K562 (cell line): ENCODE measurements at places on chromosomes 16 and 17. TPM values are rescaled to one million over a fixed set of nuclear protein-coding genes. Genes with fewer than 3 reads are reported as not detected.

DNA sequence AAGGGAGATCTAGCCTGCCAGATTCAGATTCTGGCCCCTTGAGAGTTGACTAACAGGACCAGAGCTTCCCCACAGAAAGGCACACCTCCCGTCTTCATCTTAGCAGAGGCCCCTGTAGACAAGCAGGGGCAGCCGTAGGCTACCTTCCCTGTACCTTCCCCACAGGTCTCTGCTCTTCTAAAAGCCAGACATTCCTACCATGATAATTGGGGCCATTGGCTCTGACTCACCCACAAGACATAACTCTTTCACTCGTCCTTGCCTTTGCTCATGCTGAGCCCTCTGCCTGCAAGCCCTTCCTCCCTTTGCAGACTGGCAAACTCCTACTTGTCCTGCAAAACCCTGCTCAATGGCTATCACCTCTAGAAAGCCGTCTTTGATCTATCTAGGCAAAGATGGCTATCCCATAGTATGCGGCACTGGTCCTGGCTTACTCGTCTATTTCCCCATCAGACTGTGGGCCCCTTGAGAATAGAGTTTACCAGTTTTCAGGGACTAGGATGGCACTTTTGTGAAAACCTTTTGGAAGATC is 43.8 kb downstream of the PIMREG start:
- H3K4me3 ChIP-seq = no peak overlapping the region
- no peaks in the 10 kb centered on the region for H3K4me1 ChIP-seq
- no peak overlapping the region for H3K27ac ChIP-seq
- H3K27me3 ChIP-seq = peaks cover 43% of the 10 kb centered on the region

DNA sequence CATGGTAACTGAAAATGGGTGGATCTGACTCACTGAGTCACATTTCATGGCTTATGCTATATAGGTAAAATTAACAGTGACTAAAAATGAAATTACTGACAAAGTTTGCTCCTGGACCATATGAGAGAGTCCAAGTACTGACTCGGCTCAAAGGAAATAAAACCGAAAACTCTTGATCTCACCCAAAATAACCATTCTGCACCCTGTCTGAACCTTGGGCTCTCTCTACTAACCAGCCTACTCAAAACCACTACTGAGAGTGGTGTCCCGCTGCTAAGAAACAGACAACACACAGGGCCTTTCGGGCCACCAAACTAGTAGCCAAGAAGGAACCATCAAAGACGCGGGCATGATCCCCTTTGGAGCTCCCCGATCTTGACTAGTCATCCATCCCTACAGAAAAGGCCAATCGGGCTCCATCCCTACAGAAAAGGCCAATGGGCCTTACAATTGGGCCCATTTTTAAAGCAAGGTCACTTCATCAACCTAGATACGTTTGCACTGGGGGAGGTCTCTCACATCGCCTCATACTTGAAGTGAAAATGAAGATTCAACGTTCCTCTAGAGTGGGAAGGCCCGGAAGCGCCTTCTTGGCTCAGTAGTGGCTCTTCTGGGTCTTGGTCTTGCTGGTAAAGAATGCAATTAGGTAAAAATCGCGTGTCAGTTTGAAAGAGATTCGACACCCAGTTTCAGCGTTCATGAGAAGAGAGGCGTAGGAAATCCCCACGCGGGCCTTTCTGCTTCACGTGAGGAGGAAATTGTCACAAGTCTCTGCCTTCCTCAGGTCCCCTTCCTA is 720 bp upstream of the ZPBP2 start:
- no peak for DNase-seq
- no peaks in the 10 kb centered on the region; the same call in 1 of the 3 replicates for H3K4me1 ChIP-seq
- H3K27ac ChIP-seq = no peak overlapping the region
- H3K36me3 ChIP-seq = no peaks in the 10 kb centered on the region

GRCh38 chr16:56964243-56965148 is 2.7 kb downstream of the CETP start:
- no peaks in the 10 kb centered on the region for H3K36me3 ChIP-seq
- DNase-seq = peak; percentile 86
- H3K27ac ChIP-seq = peak overlapping the region; percentile 53; the same call in 1 of the 3 replicates
- H3K4me3 ChIP-seq = no peak overlapping the region
- H3K27me3 ChIP-seq = peaks cover under 1% of the 10 kb centered on the region; the same call in 2 of the 3 replicates
- peaks cover 4% of the 10 kb centered on the region; the same call in 2 of the 3 replicates for H3K4me1 ChIP-seq

DNA sequence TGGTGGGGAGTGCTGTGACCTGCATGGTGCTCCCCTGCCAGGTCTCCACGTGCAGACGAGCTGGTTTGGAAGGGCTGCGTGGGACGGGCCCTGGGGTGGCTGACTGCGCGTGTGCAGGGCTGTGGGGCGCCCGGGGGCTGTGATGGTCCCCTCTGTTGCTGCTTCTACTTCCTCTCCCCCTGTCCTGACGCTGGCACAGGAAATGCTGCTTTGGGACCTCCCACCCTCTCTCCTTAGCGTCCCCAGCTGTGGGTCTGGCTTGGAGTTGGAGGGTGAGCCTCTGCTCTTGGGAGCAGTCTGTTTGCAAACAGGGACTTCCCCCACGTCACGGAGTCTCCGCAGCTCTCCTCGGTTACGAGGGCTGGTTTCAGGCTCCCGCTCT is 35.2 kb downstream of the TSC2 start:
- no peak for DNase-seq
- H3K4me3 ChIP-seq = no peak overlapping the region
- peaks cover 59% of the 10 kb centered on the region; the same call in 1 of the 3 replicates for H3K36me3 ChIP-seq
- H3K27ac ChIP-seq = no peak overlapping the region
- no peaks in the 10 kb centered on the region for H3K4me1 ChIP-seq

DNA sequence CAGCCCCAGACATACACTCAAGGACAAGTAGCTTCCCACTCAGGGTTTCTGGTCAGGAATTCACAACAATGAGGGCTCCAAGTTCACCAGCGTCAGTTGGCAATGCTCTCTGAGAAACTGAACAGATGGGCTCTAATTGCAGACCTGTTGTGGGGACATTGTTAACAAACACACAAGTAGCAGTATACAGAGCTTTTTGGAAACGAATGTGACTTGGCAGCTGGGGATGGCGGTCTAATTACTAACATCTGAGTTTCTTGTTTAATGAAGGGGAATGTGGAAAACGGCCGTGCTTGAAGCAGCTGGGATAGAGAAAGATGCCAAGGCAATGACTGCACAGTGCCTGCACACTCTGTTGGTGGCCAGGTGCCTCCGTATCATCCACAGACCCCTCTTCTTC is 316.1 kb upstream of the IRX3 start:
- H3K27me3 ChIP-seq = no peaks in the 10 kb centered on the region
- no peak overlapping the region for H3K27ac ChIP-seq
- H3K4me3 ChIP-seq = no peak overlapping the region
- DNase-seq = no peak

GRCh38 chr17:50993544-50993943 is 127.1 kb downstream of the SPAG9 start:
- H3K27me3 ChIP-seq = no peaks in the 10 kb centered on the region
- H3K27ac ChIP-seq = no peak overlapping the region
- DNase-seq = no peak
- no peak overlapping the region for H3K4me3 ChIP-seq
- H3K4me1 ChIP-seq = no peaks in the 10 kb centered on the region

DNA sequence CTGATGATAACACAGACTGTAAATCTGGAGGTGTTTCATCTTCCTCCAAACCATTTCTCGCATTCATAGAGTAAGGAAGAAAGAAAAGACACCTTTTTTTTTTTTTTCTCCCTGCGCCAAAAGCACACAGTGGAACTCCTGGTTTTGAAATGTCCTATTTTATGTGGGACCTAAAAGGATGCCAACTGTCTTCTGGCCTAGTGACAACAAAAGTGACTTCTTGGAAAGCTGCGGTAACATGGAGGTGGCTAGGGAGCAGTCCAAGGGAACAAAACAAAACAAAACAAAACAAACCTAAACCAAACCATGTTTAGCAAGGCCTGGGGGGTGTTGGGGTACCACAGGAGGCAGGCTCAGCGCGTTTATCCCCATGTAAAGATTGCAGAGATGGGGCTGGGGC is 174.8 kb downstream of the XYLT1 start:
- no peak for DNase-seq
- H3K27me3 ChIP-seq = peaks cover 58% of the 10 kb centered on the region
- H3K36me3 ChIP-seq = no peaks in the 10 kb centered on the region
- H3K4me3 ChIP-seq = no peak overlapping the region
- H3K27ac ChIP-seq = no peak overlapping the region
- no peaks in the 10 kb centered on the region for H3K4me1 ChIP-seq

DNA sequence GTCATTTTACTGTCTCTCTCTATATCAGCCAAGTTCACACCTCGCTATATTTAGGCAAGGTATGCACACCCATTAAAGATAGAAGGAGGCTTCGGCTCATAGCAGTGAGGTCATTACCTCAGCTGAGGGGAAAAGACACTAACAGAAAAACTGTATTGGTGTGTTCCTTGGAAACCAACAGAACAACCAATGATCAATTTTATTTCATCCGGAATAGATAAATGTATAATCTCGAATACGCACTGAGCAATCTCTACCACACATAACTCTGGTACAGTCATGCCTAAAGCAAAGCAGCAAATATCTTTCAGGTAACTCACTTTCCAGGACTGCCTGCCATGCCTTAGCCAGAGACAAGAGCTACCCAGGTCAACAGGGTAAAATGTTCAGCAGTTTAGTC is 109.9 kb upstream of the CORO6 start:
- no peak overlapping the region for H3K4me3 ChIP-seq
- peak; percentile 35 for DNase-seq
- H3K36me3 ChIP-seq = no peaks in the 10 kb centered on the region
- H3K27ac ChIP-seq = peak overlapping the region; percentile 0; the same call in 1 of the 3 replicates
- peaks cover 10% of the 10 kb centered on the region for H3K4me1 ChIP-seq
- no peaks in the 10 kb centered on the region for H3K27me3 ChIP-seq

DNA sequence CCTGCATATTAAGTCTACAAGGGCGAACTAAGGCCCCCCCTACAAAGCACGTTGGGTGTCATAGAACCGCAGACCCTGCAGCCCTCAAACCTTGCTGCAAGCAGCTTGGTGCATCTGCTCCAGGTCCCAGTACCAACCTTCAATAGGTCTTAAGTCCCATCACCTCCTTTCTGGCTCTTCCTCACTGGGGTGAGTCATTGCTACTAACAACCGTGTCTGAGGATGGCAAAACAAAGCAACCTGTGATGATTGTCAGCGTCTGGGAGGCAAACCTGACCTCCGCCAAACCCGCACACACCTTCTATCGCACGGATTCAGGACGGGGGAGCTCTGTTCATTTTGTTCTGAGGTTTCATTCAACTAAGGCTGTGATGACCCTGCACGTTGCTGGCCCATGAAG is 138.9 kb downstream of the SLC39A11 start:
- no peaks in the 10 kb centered on the region for H3K27me3 ChIP-seq
- H3K36me3 ChIP-seq = no peaks in the 10 kb centered on the region
- DNase-seq = no peak
- H3K4me3 ChIP-seq = no peak overlapping the region
- no peak overlapping the region for H3K27ac ChIP-seq

DNA sequence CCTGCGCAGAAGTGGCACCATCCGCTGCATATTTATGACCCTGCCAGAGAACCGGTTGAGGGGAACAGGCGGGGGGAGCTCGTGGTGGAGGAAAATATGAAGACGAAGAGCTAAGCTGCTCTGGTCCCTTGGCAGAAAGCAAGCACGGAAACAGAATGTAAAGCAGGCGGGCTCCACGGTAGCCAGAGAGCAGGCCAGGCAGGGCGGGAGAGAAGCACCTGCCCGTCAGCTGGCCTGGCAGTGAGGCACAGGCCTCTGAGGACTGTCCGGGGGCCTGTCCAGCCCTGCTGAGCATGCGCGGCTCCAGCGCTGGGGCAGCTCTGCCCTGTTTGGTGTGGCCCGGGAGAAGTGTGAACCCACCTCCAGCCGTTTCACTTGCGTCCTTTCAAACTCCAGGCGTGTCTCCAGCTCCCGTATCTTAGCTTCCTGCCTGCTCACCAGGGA is 46.7 kb downstream of the PIPOX start:
- peaks cover 90% of the 10 kb centered on the region; the same call in 2 of the 3 replicates for H3K36me3 ChIP-seq
- no peak overlapping the region for H3K27ac ChIP-seq
- H3K4me3 ChIP-seq = no peak overlapping the region
- no peaks in the 10 kb centered on the region for H3K27me3 ChIP-seq
- H3K4me1 ChIP-seq = peaks cover 8% of the 10 kb centered on the region

GRCh38 chr16:52861614-52862022 is 191.1 kb downstream of the CHD9NB start:
- H3K4me3 ChIP-seq = no peak overlapping the region
- H3K4me1 ChIP-seq = no peaks in the 10 kb centered on the region
- H3K27ac ChIP-seq = no peak overlapping the region
- H3K36me3 ChIP-seq = no peaks in the 10 kb centered on the region
- no peak for DNase-seq

DNA sequence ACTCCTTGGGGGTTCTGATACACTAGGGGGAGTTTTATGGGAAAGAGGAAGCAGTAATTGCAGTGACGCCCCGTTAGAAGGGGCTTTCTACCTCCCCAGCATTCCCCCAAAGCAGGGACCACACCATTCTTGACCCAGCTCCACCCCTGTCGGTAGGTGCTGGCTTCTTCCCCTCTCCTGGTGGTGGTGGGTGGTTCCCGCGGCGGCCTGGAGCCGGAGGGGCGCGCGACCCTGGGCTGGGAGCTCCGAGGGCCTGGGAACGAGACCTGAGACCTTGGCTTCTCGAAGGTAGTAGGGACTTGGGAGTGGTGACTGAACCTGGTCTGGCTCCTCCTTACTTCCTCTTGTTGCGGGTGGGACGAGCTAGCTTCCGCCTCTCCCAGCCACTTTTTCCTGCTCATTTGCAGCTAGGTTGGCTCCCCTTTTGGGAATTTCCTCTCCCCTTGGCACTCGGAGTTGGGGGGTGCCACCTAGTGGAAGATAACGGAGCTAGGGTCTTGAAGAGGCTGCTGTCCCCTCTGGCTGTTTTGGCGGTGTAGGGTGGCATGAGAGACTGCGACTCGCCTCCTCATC is 438 bp downstream of the GRN start:
- peak; percentile 64 for DNase-seq
- no peaks in the 10 kb centered on the region for H3K36me3 ChIP-seq
- no peaks in the 10 kb centered on the region for H3K27me3 ChIP-seq
- peak overlapping the region; percentile 44 for H3K27ac ChIP-seq
- peaks cover 36% of the 10 kb centered on the region for H3K4me1 ChIP-seq

DNA sequence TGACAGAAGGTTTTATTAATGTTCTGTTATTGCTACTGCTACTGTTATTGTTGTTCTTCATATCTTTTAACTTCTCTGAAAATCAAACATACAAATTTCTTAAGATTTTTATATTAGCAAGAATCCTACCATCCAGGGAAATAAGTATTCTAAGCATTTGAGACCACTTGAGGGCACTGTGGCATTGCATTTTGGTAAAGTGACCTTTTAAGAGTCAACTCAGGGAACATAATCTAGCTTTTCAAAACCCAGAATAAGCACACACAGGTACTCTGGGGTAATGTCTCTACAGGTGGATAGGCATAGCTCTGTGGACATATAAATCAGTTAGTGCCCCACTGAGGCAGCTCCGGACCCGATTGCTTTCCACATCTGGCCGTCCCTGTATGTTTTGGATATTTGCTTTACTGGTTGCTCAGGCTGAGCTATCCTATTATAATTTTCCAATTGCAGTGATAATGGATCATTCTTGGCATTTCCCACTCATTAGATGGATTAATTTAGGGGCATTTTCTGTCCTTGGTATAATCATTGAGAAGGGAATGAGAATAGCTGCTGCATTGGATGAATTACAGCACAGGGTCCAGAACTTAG is 1425.1 kb upstream of the CDH8 start:
- H3K4me1 ChIP-seq = no peaks in the 10 kb centered on the region
- H3K36me3 ChIP-seq = no peaks in the 10 kb centered on the region
- no peak overlapping the region for H3K4me3 ChIP-seq
- H3K27me3 ChIP-seq = no peaks in the 10 kb centered on the region

The KRTAP4-4 gene
- not detected in 2 replicates for total RNA-seq

The PMM2 gene
- total RNA-seq = 28.9 and 32.0 TPM in 2 replicates

The TBC1D28 gene
- total RNA-seq = not detected in 2 replicates

The FAM20A gene
- 0.07 TPM in 1 of 2 replicates, not detected in the other for total RNA-seq

The MYO1D gene
- 50.7 and 60.2 TPM in 2 replicates for total RNA-seq

The RHBDL1 gene
- total RNA-seq = 3.6 and 4.0 TPM in 2 replicates

The LRRC36 gene
- 0.11 TPM in 1 of 2 replicates, not detected in the other for total RNA-seq

The CD300E gene
- total RNA-seq = not detected in 2 replicates

The PPY gene
- not detected in 2 replicates for total RNA-seq

The MT1M gene
- total RNA-seq = not detected in 2 replicates

The TRAF7 gene
- 109 and 113 TPM in 2 replicates for total RNA-seq
